Occipital lobe (tissue), 3 donors: ENCODE measurements at places on chromosomes 12 and 14. TPM values are rescaled to one million over a fixed set of nuclear protein-coding genes. Genes with fewer than 3 reads are reported as not detected.

The ABCC9 gene
- total RNA-seq, result 21.2 TPM

The OASL gene
- total RNA-seq, result 0.16 TPM

The HHIPL1 gene
- total RNA-seq, result 6.4 TPM

The NAV3 gene
- total RNA-seq, result 313 TPM

The GALNT9 gene
- 1.4 TPM for total RNA-seq

The PITPNM2 gene
- total RNA-seq, result 9.0 TPM

The CMKLR1 gene
- total RNA-seq, result 1.7 TPM
